ENCODE measurements at places on chromosomes 6 and 20.

DNA sequence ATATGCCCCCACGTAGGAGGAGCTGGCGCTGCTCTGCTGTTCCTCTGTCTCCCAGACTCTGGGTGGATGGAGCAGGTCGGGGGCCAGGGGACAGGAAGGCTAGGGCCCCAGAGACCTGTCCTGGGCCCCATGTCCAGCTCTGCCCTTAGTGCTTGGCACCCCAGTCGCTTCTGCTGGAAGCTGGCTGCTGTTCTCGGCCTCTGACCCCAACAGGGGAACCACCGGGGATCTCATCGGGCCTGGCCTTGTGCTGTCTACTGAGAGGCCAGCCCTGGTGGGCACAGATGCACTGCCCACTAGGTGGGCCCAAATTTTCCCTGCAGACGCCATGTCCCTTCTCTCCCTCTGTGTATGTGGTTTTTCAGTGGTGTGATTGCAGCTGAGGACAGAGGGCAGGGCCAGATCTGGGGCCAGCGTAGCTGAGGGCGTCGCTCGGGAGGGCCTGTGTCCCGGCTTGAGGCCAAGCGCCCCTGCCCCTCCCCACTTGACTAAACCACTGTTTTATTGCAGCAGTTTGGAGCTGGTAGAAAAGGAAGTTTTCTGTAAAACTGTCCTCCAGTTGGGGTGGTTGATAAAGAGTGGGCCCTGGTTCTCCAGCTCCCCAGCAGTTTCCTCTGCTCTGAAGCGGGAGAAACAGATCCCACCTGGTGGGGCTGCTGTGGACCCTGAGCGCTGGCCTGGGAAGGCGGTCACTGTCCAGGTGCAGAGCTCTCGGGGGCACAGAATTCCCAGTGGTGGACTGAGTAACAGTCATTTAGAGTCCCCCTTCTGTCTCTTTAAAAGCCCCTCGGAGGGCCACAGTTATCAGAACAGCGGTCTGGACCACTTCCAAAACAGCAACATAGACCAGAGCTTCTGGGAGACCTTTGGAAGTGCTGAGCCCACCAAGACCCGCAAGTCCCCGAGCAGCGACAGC is 5.9 kb upstream of the COL20A1 start:
- DNase-seq, result no peak

DNA sequence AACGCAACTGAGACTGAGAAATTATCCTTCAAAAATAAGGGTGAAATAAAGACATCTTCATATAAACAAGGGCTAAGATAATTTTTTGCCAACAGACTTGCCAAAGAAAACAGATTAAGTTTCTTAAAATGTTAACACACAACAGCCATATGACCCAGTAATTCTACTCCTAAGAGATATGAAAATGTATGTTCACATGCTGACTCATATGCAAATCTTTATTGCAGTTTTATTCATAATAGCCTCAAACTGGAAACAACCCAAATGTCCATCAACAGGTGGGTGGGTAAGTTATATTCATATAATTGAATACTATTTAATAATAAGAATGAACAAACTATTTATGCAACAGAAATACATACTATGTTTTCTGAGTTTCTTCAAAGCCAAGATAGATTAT is 140.1 kb downstream of the REV3L start:
- no peak for DNase-seq

DNA sequence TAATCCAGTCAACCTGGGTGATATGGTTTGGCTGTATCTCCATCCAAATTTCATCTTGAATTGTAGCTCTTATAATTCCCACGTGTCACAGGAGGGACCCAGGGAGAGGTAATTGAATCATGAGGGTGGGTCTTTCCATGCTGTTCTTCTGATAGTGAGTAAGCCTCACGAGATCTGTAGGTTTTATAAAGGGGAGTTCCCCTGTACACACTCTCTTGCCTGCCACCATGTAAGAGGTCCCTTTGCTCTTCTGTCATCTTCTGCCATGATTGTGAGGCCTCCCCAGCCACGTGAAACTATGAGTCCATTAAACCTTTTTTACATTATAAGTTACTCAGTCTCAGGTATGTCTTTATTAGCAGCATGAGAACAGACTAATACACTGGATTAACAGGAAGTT is 19.5 kb downstream of the GSTA3 start:
- DNase-seq, result no peak

- DNase-seq, result peak; percentile 28
These were observed 54.1 kb upstream of the TPD52L1 start for GRCh38 chr6:125099211-125100073.

DNA sequence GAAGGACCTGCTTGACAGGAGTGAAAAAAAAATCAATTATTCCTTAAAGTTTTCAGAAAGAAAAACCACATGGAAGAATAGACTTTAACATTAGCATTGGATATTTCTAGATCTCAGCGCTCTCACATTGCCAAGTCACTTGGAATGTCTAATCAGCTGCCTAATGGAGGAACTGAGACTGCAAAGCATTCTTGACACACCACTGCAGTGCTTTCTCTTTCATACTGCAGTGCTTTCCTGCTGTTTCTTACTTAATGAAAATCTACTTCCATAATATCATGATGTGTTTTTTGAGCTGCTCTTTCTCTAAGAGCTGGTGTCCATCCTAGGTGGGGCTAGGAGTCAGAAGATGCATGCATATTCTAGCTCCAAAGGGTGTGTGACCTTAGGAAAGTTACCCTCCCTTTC is 20.4 kb upstream of the MCM3 start:
- no peak for DNase-seq

- no peak for DNase-seq
These were observed 80.5 kb downstream of the SMPDL3A start for GRCh38 chr6:122869437-122870024.

- no peak for DNase-seq
These were observed 25.0 kb downstream of the IL22RA2 start for GRCh38 chr6:137148306-137149034.

- no peak for DNase-seq
These were observed 61.2 kb downstream of the SSR1 start for GRCh38 chr6:7251646-7252260.

Data from stimulated activated CD8-positive, alpha-beta memory T cell treated with anti-CD3 and anti-CD28 coated beads, Interleukin-4, amount 100 ng/mL, for 48 hours (primary cell).